ENCODE measurements at places on chromosomes 16 and 17.

GRCh38 chr17:441155-441950 is 88.7 kb upstream of the RPH3AL start:
- no peak for DNase-seq

GRCh38 chr17:64420143-64420670 is 28.7 kb upstream of the MILR1 start:
- DNase-seq: peak; percentile 85

DNA sequence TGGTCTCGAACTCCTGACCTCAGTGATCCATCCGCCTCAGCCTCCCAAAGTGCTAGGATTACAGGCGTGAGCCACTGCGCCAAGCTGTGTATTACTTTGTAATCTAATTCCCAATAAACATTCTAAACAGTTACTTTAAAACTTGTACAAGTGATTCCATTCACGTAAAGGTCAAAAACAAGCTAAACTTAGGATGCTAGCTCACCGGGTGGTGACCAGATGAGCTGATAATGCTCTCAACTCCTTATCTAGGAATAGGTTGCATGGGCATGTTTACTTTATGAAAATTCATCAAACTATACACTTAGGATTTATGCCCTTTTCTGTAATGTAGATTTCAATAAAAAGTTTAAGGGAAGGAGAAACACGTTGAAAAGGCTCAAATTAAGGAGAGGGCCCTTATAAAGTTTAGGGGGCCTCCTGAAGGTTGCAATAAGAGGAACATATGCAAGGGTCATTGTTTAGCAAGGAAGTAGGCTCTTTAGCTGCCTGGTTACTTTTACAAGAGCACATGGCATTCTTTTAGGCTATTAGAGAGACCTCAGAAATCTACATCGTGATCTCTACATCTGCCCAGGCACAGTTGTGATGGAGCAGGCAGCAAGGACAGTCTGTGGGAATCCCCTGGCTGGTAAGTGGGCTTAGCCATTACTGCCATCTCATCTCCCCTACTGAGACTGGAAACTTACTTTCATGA is 13.3 kb downstream of the CDR2 start:
- DNase-seq: peak; percentile 53

- DNase-seq: no peak
Observed at GRCh38 chr17:17275971-17276370, 5.1 kb downstream of the COPS3 start.

- DNase-seq: no peak
Observed at GRCh38 chr16:59252317-59252716, 518.2 kb upstream of the GOT2 start.

GRCh38 chr17:76834870-76835269 is 33.3 kb upstream of the MGAT5B start:
- no peak for DNase-seq

GRCh38 chr16:51553910-51554309 is 402.8 kb upstream of the SALL1 start:
- peak; percentile 73 for DNase-seq

DNA sequence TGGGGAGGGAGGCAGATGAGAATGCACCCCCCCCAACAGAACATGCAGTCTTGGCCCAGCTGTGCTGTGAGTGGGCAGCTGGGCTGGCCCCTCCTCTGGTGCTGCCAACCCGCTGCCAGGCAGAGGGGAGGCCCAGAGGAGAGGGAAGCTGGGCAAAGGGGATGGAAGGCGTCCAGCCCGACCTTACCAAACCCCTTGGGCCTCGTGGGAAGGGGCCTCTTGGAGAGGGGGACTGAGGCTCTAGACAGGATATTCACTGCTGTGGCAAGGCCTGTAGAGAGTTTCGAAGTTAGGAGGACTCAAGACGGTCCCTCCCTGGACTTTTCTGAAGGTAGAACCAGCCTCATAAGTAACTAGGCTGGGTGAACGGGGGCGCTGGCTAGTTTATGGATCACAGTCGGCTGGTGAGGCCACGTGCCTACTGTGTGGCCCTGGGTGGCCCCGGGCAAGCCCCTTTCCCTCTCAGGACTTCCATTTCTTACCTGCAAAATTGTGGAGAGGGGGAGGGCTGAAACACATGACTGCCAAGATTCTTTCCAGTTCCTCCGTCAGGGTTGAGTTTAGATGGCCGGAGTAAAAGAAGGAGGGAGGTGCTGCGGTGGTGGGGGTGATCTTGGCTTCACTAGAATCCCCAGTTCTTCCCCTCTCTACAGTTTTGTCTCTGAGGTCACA is 857 bp upstream of the STAT5A start:
- DNase-seq: no peak

- no peak for DNase-seq
Observed at GRCh38 chr16:46970089-46970488, 3.4 kb downstream of the DNAJA2 start.

DNA sequence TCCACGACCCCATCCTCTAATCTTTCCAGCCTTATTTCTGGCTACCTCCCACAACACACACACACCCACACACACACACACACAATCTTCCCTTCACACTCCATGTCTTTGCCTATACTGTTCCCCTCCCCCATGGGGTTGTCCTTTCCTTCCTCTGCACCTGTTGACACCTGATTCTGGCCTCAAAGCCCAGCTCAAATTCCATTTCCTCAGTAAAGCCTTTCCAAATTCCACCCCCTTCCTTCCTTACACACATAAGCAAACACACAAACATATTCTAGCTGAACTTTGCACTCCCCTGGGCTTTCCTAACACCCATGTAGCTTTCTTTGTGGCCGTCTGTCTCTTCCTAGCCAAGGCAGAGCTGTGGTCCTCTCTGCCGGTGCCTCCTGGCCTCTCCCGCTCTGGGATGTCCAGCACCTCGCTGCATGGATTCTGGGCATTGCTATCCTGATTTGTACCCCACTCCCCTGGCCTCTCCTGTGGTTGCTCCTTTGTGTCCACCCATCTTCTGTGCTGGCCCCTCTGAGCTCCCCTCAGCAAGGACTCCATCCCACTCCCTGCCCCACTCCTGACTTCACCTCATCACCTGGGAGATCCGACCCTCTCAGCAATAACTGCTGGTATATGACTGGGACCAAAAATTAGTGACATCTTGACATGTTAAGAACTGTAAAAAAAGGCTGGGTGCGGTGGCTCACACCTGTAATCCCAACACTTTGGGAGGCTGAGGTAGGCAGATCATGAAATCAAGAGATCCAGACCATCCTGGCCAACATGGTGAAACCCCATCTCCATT is 8.4 kb upstream of the SRCIN1 start:
- no peak for DNase-seq

DNA sequence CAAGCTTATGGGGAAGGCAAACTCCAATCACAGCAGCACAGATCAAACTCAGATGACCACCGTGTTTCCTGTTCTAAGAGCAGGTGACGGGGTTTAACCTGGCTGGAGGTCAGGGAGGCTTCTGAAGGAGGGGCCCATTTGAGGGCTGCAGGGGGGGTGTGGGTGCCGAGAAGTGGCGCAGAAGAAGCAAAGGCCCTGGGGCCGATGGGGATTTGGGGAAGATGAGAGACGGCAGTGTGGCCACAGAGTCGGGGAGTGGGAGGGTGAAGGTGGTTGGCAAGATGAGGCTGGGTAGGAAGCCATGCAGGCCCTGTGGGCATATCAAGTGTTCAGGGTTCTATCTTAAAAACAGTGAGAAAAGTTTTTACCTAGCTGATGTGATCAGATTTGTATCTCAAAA is 122.9 kb downstream of the CLEC16A start:
- no peak for DNase-seq

DNA sequence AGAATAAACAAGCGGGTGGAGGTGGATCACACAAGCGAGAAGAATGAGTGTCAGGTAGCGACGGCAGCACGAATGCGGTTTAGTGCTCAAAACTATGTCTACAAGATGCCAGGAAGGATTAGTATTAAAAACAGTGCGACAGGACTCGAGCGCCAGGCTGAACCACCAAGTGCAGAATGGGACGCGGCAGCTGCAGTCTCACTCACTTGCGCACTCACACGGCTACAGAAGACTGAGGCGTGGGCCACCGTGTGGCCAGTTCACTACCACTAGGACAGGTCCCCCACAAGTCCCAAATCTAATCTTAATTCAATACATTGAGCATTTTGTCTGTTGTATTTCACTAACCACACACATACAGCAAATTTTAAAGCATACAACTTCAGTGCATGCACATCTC is 35.7 kb upstream of the TRAP1 start:
- DNase-seq: no peak

DNA sequence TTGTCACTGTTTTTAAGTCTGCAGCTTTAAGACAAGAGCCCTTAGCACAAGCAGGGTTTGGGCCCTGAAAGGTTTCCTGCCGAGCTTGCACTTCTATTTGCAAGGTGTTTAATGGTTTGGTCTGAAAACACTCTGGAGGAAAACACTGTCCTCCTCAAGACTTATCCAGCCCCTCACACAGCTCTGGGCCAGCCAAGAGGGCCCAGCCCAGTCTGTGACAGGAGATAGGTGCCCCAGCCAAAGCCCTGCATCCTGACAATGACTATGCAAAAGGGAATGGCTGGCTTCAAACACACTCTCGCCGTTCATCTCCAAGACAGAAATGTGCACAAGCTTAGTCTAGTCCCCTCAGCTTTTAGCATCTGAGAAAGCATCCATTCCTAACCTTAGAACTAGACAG is 26.9 kb downstream of the MPG start:
- no peak for DNase-seq

GRCh38 chr17:76955191-76955590 is 87.0 kb downstream of the MGAT5B start:
- DNase-seq: no peak

DNA sequence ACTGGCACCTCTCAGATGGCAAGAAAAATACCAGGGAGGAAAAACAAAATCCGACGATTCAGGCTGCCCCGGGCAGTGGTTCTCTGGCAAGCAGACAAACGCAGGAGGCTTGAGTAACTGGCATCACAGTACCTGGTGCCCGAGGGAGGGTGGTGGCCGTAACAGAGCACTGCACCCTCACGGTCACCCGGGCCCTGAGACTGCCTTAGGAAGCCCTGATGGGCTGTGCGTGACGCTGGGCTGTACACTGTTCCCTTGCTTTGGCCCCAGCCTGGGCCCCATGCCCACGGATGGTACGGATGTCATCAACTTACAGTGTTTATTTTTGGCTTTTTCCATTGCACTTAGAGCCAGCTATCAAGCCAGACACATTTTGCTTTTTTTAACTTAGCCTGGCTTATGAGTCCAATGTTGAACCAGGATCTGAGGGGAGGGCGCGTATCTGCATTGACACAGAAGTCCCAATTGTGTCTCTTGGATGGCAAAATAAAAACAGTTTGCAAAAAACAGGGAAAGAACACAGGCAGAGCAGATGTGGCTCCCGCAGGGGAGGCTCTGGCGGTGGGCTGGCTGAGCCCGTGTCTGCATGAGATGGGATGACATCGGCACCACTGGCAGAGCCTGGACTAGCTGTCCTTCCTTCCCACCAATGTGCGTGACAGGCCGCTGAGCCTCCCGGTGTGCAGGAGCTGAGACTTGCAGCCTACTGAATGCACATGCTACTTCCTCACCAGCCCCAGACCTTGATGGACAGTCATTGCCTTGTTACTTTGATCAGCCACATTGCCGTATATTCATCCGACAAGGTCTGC is 287.7 kb downstream of the FOXL1 start:
- DNase-seq: peak; percentile 29

GRCh38 chr16:55470533-55471371 is 8.2 kb upstream of the MMP2 start:
- DNase-seq: peak; percentile 32

DNA sequence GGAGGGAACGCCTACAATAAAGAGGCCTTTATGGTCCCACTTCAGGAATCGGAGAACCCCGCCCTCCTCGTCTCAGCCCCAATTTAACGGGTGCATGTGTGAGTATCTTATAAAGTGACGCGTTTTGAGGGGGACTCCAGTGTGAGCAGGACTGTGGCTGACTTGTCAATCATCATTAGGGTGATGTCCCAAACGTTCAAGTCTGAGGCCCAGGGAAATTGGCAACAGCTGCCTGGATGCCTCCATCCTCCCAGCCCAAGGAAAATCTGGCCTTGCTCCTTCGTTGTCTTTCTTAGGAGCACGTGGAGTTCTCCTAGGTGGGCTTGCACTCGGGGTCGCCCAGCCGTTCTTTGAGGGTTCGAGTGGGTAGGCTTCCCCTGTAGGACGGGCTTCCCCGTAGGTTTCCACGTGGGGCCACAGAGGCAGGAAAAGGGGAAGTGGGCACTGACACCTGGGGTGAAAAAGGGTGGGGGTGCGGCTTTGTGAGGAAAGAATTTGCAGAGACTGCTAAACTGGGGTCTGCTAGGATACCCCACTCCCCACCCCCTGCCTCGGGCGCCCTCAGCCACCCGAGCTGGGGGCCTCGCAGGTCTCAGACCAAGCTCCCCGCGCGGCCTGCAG is 561 bp upstream of the HERPUD1 start:
- no peak for DNase-seq

- DNase-seq: no peak
Observed at GRCh38 chr16:36336-36984, 16.9 kb downstream of the POLR3K start.

- peak; percentile 45 for DNase-seq
Observed at GRCh38 chr16:11032000-11032921, 87.9 kb downstream of the CLEC16A start.

- peak; percentile 51 for DNase-seq
Observed at GRCh38 chr16:27759301-27759871, 209.4 kb downstream of the KATNIP start.
